ENCODE measurements at places on chromosomes 11 and 22. TPM values are rescaled to one million over a fixed set of nuclear protein-coding genes. Genes with fewer than 3 reads are reported as not detected.
A peak's percentile ranks its signal among the peaks of the same experiment; 100 is the strongest.

MIAT gene
- polyA plus RNA-seq: 1.2 TPM

ART1 gene
- not detected for polyA plus RNA-seq

- no peak for DNase-seq
Observed at GRCh38 chr11:104776501-104777170, 121.6 kb downstream of the CASP12 start.

SHISA8 gene
- not detected for polyA plus RNA-seq

GRCh38 chr11:115652496-115652895 is 148.3 kb upstream of the CADM1 start:
- DNase-seq: no peak

- DNase-seq: no peak
Observed at GRCh38 chr22:46251266-46251665, 1.2 kb upstream of the CDPF1 start.

DNA sequence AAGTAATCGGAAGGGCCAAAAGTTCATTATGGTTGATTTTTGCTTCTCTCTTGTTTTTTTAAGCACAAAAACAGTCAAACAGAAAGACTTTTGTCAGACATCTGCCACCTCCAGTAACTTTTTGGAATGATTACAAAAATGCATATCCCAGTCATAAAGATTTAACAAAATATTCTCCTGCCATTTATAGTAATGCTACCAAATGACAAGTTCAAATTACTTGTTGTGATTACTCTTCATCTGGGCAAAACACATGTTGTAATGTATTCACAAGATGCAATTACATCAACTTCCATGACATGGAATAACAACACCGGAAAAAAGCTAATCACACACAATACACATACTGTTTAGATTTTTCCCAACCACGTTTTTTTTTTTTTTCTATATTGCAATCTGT is 1017.5 kb upstream of the TENM4 start:
- no peak for DNase-seq

DNA sequence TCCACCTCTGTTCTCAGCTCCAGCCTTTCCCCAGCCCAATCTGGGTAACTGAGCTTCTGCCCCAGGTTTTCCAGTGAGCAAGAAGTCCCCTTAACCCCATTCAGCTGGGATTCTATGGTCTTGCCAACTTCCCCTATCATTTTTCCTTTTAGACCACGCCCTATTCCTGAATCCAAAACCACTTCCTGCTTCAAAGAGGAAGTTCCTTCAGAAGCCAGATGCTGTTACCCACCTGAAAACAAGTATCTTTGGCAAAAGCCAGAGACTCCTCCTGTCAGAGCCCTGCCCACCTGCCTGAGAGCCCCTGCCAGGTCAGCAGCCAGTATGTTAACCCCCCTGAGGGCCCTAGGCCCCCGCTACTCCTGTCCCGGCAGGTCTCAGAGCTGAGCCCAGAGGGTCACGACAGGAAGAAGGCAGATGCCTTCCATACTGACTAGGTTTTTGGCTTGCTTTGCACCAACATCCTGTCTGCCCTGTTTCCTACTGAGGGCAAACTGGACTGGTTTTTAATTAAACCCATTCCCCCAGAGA is 20.3 kb upstream of the MICAL2 start:
- no peak for DNase-seq

OVOL1 gene
- not detected for polyA plus RNA-seq

DNA sequence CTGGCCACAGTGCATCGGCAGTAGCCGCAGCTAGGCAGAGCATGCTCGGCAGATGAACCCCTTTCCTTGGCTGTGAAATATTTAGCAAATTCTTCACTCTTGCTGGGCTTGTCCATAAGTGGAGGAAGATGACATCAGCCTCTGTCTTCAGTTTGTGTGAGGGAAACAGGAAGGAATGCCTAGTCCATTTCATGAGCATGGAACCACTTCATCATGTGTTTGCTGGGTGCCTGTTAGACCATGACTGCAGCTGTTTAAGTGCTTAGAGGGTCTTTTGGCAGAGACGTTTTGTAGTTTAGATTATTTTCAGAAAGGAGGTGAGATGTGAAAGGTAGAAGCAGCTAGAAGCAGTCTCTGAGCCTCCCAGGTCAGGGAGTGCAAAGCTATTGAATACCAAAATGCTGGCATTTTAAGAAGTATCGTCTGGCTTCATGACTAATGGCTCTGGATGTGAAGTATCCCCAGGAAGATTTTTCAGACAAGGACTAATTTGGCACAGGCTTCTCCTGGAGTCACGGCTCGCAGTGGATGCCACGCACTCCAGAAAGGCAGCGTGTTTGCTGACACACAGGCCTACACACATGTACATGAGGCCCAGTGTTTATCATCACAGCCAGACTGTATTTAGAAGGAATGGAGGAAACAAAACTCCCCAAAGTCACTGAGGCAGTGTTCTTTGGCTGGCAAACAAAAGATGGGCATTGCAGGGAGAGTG is 43.1 kb upstream of the GRAMD1B start:
- peak; percentile 61 for DNase-seq

GRCh38 chr11:12777208-12777874 is 103.1 kb downstream of the TEAD1 start:
- peak; percentile 57 for DNase-seq

DNA sequence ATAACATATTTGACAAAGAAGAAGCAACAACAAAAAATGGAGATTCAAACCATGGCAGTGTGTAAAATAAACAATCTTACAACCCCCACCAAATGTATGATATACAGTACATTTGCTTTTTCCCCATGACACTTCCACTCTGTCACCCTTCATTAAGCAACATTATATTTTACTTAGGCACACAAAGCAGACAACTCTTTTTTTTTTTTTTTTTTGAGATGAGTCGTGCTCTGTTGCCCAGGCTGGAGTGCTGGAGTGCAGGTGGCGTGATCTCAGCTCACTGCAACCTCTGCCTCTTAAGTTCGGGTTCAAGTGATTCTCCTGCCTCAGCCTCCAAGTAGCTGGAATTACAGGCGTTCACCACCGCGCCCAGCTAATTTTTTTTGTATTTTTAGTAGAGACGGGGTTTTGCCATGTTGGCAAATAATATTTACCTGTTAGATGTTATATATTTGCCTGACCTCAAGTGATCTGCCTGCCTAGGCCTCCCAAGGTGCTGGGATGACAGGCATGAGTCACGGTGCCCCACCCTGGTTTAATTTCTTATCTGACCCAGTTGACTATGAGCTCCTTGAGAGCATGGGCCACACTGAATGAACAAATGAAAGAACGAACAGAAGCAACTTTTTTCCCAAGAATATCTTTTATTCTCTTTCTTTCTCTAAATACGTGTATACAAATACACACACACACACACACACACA is 5.5 kb upstream of the PCF11 start:
- DNase-seq: no peak

CEP126 gene
- 1.5 TPM for polyA plus RNA-seq

- no peak for DNase-seq
Observed at GRCh38 chr22:33851821-33852384, 68.4 kb downstream of the LARGE1 start.

OSM gene
- not detected for polyA plus RNA-seq

- no peak for DNase-seq
Observed at GRCh38 chr11:3879216-3879966, 23.9 kb downstream of the STIM1 start.

GRCh38 chr22:19635644-19636043 is 78.7 kb upstream of the SEPTIN5 start:
- DNase-seq: no peak

TNNI2 gene
- polyA plus RNA-seq: not detected

Measured in BJ (cell line).